ENCODE measurements at places on chromosomes 6 and 20. TPM values are rescaled to one million over a fixed set of nuclear protein-coding genes. Genes with fewer than 3 reads are reported as not detected.

Gene PRR18
- total RNA-seq = 0.09 TPM

Gene CLPSL2
- 1.2 TPM for total RNA-seq

Gene PPP1R16B
- total RNA-seq = 0.12 TPM

Gene IP6K3
- 0.14 TPM for total RNA-seq

Gene GMPR
- total RNA-seq = 2.2 TPM

Gene CDH26
- total RNA-seq = 0.14 TPM

Gene EYA2
- total RNA-seq = 3.3 TPM

Gene C6orf15
- total RNA-seq = not detected

Gene HLA-A
- 118 TPM for total RNA-seq

Gene BMP7
- 0.72 TPM for total RNA-seq

Gene RAET1G
- 9.7 TPM for total RNA-seq

Gene OLIG3
- not detected for total RNA-seq

Gene GGTLC1
- total RNA-seq = not detected

Gene NRN1
- 0.74 TPM for total RNA-seq

Gene CST1
- total RNA-seq = 1.1 TPM

Gene PRL
- total RNA-seq = not detected

Gene TSPO2
- total RNA-seq = not detected

Gene EYS
- 0.19 TPM for total RNA-seq

Gene STX11
- 2.3 TPM for total RNA-seq

Measured in A549 treated with CORT108297 at 1 μM for 4 hours (cell line).